ENCODE measurements at places on chromosomes 7 and 10.

GRCh38 chr7:140079121-140079536 lies 16.4 kb upstream of the PARP12 start:
- H3K36me3 ChIP-seq, result no peaks in the 10 kb centered on the region
- DNase-seq, result no peak
- no peaks in the 10 kb centered on the region for H3K4me1 ChIP-seq
- no peaks in the 10 kb centered on the region for H3K27me3 ChIP-seq

DNA sequence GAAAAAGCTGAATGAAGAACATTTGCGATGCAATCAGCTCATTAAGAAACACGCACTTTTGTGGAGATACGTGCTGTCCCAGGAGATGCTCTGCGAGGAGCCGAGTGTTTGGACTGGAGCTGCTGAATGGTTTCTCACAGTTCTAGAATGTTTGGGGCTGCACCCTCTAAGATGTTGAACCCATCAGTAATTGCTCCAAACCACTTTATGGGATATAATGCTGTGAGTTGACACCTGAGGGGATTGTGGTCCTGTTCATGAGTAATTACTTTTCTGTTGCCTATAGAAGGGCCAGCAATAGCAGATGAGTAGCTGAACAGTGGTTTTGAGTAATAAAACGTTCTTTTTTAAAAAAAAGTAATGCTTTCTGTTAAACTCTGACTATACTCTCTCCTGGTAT lies 63.1 kb downstream of the IKZF1 start:
- no peak overlapping the region for H3K27ac ChIP-seq
- no peaks in the 10 kb centered on the region for H3K36me3 ChIP-seq
- no peak for DNase-seq
- H3K27me3 ChIP-seq, result no peaks in the 10 kb centered on the region
- no peaks in the 10 kb centered on the region for H3K4me1 ChIP-seq

DNA sequence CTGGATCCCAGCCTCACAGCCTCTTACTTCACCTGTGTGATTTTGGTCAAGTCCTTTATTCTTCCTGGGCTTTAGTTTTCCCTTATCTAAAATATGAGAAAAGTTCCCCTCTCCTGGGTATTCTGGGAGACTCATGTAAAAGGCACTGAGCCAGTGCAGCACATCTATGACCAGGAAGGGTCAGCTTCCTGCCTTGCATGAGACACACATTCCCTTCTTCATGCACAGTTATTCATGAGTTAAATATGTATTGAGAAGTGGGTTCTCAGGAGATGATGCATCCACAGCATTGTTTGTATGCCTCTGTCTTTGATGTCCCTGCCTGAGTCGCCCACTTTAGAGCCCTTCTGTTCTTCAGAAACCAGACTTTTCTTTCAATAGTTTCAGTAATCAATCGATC lies 33.3 kb downstream of the EGFR start:
- H3K36me3 ChIP-seq, result no peaks in the 10 kb centered on the region
- H3K27me3 ChIP-seq, result no peaks in the 10 kb centered on the region
- DNase-seq, result no peak
- peak overlapping the region; percentile 92 for H3K27ac ChIP-seq
- H3K4me3 ChIP-seq, result no peak overlapping the region

GRCh38 chr10:48444266-48444665 lies 137.8 kb downstream of the MAPK8 start:
- DNase-seq, result no peak
- no peak overlapping the region for H3K4me3 ChIP-seq
- no peak overlapping the region for H3K27ac ChIP-seq
- H3K27me3 ChIP-seq, result no peaks in the 10 kb centered on the region
- no peaks in the 10 kb centered on the region for H3K36me3 ChIP-seq

GRCh38 chr7:47914717-47915615 lies 33.3 kb downstream of the PKD1L1 start:
- H3K27ac ChIP-seq, result no peak overlapping the region
- no peak overlapping the region for H3K4me3 ChIP-seq
- H3K4me1 ChIP-seq, result no peaks in the 10 kb centered on the region
- H3K27me3 ChIP-seq, result no peaks in the 10 kb centered on the region
- no peak for DNase-seq

All from breast epithelium (tissue), 4 donors.